ENCODE measurements at places on chromosomes 12 and 14. TPM values are rescaled to one million over a fixed set of nuclear protein-coding genes. Genes with fewer than 3 reads are reported as not detected.

- H3K27ac ChIP-seq, result no peak overlapping the region
- H3K4me3 ChIP-seq, result no peak overlapping the region
Measured at GRCh38 chr14:57009585-57010515, 199.6 kb upstream of the OTX2 start.

- peak overlapping the region; percentile 99 for H3K27ac ChIP-seq
- H3K36me3 ChIP-seq, result no peaks in the 10 kb centered on the region
- no peaks in the 10 kb centered on the region for H3K27me3 ChIP-seq
- peak overlapping the region; percentile 79 for H3K4me3 ChIP-seq
Measured at GRCh38 chr14:39265806-39266524, 32.2 kb downstream of the MIA2 start.

GRCh38 chr14:104201496-104201895, 63.1 kb downstream of the KIF26A start:
- DNase-seq, result no peak
- H3K36me3 ChIP-seq, result no peaks in the 10 kb centered on the region
- no peak overlapping the region for H3K4me3 ChIP-seq
- H3K27ac ChIP-seq, result no peak overlapping the region
- no peaks in the 10 kb centered on the region for H3K27me3 ChIP-seq
- peaks cover 5% of the 10 kb centered on the region for H3K4me1 ChIP-seq

DNA sequence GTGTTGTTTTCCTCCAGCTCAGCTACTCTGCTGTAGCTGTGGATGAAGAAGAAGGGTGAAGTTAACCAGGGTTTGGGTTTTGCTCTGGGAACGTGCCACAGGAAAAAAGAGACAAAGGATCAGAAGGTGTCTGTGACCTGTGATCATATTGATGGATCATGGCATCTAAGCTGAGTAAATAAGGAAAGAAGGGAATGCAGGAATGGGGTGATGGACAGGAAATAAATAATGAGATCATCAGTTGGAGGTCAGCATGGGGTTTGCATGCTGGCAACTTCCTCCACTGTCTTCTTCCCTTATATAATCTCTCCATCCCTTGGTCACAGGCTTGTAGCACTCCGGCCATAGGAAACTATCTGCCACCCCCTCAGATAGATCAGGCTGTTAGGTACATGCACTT, 430.3 kb upstream of the PDE3A start:
- no peak overlapping the region for H3K4me3 ChIP-seq
- H3K27me3 ChIP-seq, result no peaks in the 10 kb centered on the region
- DNase-seq, result no peak
- no peak overlapping the region for H3K27ac ChIP-seq
- H3K36me3 ChIP-seq, result no peaks in the 10 kb centered on the region

GRCh38 chr14:99174770-99175319, 97.2 kb downstream of the BCL11B start:
- no peak for DNase-seq
- no peaks in the 10 kb centered on the region for H3K36me3 ChIP-seq
- H3K27me3 ChIP-seq, result no peaks in the 10 kb centered on the region
- no peak overlapping the region for H3K4me3 ChIP-seq
- no peak overlapping the region for H3K27ac ChIP-seq

GRCh38 chr12:83067981-83068380, 381.3 kb downstream of the TMTC2 start:
- no peaks in the 10 kb centered on the region for H3K27me3 ChIP-seq
- H3K27ac ChIP-seq, result no peak overlapping the region
- no peak overlapping the region for H3K4me3 ChIP-seq

GRCh38 chr14:68881396-68881795, 88.5 kb upstream of the ZFP36L1 start:
- H3K27ac ChIP-seq, result no peak overlapping the region
- H3K4me1 ChIP-seq, result no peaks in the 10 kb centered on the region
- H3K4me3 ChIP-seq, result no peak overlapping the region
- no peaks in the 10 kb centered on the region for H3K27me3 ChIP-seq
- DNase-seq, result no peak

GRCh38 chr14:88352698-88353097, 29.6 kb upstream of the KCNK10 start:
- DNase-seq, result no peak
- H3K27me3 ChIP-seq, result no peaks in the 10 kb centered on the region
- H3K4me1 ChIP-seq, result no peaks in the 10 kb centered on the region
- H3K36me3 ChIP-seq, result no peaks in the 10 kb centered on the region
- no peak overlapping the region for H3K4me3 ChIP-seq

DNA sequence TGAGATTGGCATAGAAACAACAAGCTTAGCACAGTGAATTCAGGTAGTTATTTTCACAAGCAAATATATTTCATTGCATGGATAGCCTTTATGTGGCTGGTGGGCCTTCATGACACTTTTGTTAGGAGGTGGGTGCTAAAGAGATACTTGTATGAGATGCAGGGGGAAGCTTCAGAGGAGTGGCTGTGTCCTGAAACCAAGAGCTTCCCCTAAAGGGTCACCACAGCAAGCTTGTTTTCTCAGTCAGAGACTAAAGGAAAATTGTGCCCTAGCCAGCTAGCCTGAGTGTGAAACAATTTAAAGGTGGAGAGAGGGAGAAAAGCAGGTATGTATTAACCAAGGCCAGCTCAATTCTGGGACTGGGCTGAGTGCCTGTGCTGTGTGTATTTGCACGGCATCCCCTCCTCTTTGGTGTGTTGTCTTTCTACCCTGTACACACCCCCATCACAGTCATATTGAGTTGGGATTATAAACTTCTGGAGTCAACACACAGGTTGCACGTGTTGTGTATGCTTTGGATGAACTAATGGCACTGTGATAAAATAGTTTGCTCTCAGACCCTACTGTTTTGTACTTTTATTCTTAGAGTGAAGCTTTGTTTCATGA, 79.2 kb downstream of the RASSF8 start:
- H3K27ac ChIP-seq, result no peak overlapping the region
- no peaks in the 10 kb centered on the region for H3K4me1 ChIP-seq
- no peaks in the 10 kb centered on the region for H3K27me3 ChIP-seq

GRCh38 chr12:112979041-112979680, 842 bp downstream of the OAS2 start:
- H3K27ac ChIP-seq, result peak overlapping the region; percentile 96
- no peaks in the 10 kb centered on the region for H3K27me3 ChIP-seq
- H3K4me3 ChIP-seq, result peak overlapping the region; percentile 86

GRCh38 chr12:100254876-100255275, 12.0 kb downstream of the DEPDC4 start:
- H3K4me1 ChIP-seq, result no peaks in the 10 kb centered on the region
- no peak for DNase-seq
- no peak overlapping the region for H3K4me3 ChIP-seq
- no peak overlapping the region for H3K27ac ChIP-seq

DNA sequence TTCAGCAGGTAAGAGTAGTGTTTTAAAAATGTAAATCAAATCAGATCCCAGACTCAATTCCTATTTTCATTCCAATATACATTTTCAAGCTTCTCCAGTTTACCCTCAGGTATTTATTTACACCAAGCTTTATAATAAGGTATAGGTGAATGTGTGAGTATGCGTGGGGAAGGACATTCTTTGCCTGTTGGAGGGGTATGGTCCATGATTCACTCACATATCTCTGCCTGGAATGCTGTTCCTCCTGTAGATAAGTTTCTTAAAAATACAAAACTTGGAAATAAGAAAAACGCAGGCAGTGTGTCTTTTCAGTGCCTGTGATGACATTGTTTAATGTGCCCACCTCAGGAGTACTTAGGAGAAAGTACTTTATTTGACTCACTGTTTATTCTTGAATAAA, 118.6 kb downstream of the CCDC91 start:
- H3K4me3 ChIP-seq, result no peak overlapping the region
- DNase-seq, result no peak
- H3K4me1 ChIP-seq, result no peaks in the 10 kb centered on the region

GRCh38 chr12:119783787-119784186, 93.3 kb downstream of the CIT start:
- no peak for DNase-seq
- no peaks in the 10 kb centered on the region for H3K27me3 ChIP-seq
- H3K4me3 ChIP-seq, result no peak overlapping the region
- H3K4me1 ChIP-seq, result no peaks in the 10 kb centered on the region

DNA sequence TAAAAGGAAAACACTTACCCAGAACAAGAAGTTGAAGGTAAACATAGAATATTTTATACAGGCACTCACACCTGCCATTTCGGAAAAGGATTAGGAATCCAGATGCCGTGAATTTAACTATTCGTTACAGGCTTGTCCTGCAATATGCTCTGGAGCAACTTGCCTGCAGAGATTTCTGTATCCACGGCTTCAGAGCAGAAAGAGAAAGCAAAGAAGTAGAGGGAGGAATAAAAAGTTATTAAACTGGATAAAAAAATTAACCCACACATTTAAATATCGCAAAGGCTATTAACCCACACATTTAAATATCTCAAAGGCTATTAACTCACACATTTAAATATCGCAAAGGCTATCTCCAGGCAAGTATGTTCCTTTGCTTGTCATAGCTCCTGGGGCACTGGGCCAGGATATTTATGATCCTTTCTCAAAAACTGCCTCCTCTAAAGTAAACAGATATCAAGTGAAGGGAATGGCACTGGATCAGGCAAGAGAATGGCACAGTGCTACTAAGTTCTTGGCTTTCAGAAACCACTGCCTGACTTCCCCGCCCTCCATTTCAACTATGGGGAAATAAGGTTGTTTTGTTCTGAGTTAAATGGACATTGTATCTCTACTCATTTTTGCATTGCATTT, at the start of gene TSPAN8:
Gene TSPAN8 (minus strand): TSS at position 399 of the 633 bp plus-strand sequence. CDS start 321 bp downstream, at position 78.
- no peak for DNase-seq
- H3K4me1 ChIP-seq, result no peaks in the 10 kb centered on the region
- H3K27ac ChIP-seq, result no peak within 1 kb of the TSS
- no peak within 1 kb of the TSS for H3K4me3 ChIP-seq

- H3K27me3 ChIP-seq, result no peaks in the 10 kb centered on the region
- H3K27ac ChIP-seq, result no peak overlapping the region
- H3K36me3 ChIP-seq, result no peaks in the 10 kb centered on the region
- H3K4me1 ChIP-seq, result no peaks in the 10 kb centered on the region
- no peak for DNase-seq
Measured at GRCh38 chr12:130644146-130644545, 72.0 kb downstream of the RIMBP2 start.

- H3K4me3 ChIP-seq, result peak within 1 kb of the TSS; percentile 50
- H3K27ac ChIP-seq, result no peak within 1 kb of the TSS
- H3K36me3 ChIP-seq, result no peaks in the 10 kb centered on the region
- peaks cover 15% of the 10 kb centered on the region for H3K4me1 ChIP-seq
- peaks cover 19% of the 10 kb centered on the region for H3K27me3 ChIP-seq
Measured at GRCh38 chr14:23352506-23353432, at the start of gene SLC22A17. Gene SLC22A17 (minus strand): TSS chr14:23352887.

MANSC4 gene
- total RNA-seq, result not detected

GABARAPL1 gene
- total RNA-seq, result 48.1 TPM

RNASE3 gene
- total RNA-seq, result 1.4 TPM

ZNF385A gene
- 24.6 TPM for total RNA-seq

IGFBP6 gene
- total RNA-seq, result 84.5 TPM

KCNC2 gene
- total RNA-seq, result not detected

AMN gene
- total RNA-seq, result 2.6 TPM

ERP27 gene
- 4.5 TPM for total RNA-seq

SERPINA6 gene
- not detected for total RNA-seq

All from spleen (tissue), 13 donors.